ENCODE measurements at places on chromosomes 12 and 14. TPM values are rescaled to one million over a fixed set of nuclear protein-coding genes. Genes with fewer than 3 reads are reported as not detected.

Gene PDZRN4
- total RNA-seq, result 59.5 TPM

Gene NOS1
- total RNA-seq, result 4.4 TPM

Gene SERPINA10
- not detected for total RNA-seq

Gene ACSS3
- total RNA-seq, result 6.3 TPM

Gene EFS
- 24.1 TPM for total RNA-seq

Gene LTB4R2
- 2.2 TPM for total RNA-seq

Gene FAM181A
- 1.6 TPM for total RNA-seq

Gene RNASE1
- total RNA-seq, result 7.8 TPM

Gene GPR162
- 57.0 TPM for total RNA-seq

Gene MAP1LC3B2
- total RNA-seq, result 4.1 TPM

Gene NEUROD4
- total RNA-seq, result 4.4 TPM

Gene TRAF3
- total RNA-seq, result 25.7 TPM

Gene UBE2N
- 139 TPM for total RNA-seq

Gene PSMC1
- 52.9 TPM for total RNA-seq

Gene KRT3
- not detected for total RNA-seq

Gene CBLN3
- total RNA-seq, result not detected

Gene TMEM132D
- 7.5 TPM for total RNA-seq

Gene ARID4A
- 77.9 TPM for total RNA-seq

Gene C12orf42
- total RNA-seq, result 0.94 TPM

Gene KRT85
- not detected for total RNA-seq

Gene CLEC9A
- total RNA-seq, result not detected

Gene CMA1
- not detected for total RNA-seq

Gene SERPINA9
- not detected for total RNA-seq

Gene POTEM
- not detected for total RNA-seq

Gene SLC11A2
- 154 TPM for total RNA-seq

Gene PCNX1
- total RNA-seq, result 210 TPM

Gene LALBA
- total RNA-seq, result not detected

Gene TAC3
- total RNA-seq, result 0.94 TPM

Gene FGF23
- not detected for total RNA-seq

Gene SPIC
- not detected for total RNA-seq

Gene IPO8
- 58.2 TPM for total RNA-seq

Gene KSR2
- 2.5 TPM for total RNA-seq

Gene SPTB
- total RNA-seq, result 23.5 TPM

Gene PZP
- not detected for total RNA-seq

Gene MAP3K9
- total RNA-seq, result 26.3 TPM

Gene TXNDC16
- 46.3 TPM for total RNA-seq

Gene RPL10L
- total RNA-seq, result not detected

Gene CCDC38
- not detected for total RNA-seq

Gene FRMD6
- 14.4 TPM for total RNA-seq

Gene CD163
- total RNA-seq, result 0.94 TPM

Gene PPFIA2
- 338 TPM for total RNA-seq

Gene PPP1R36
- total RNA-seq, result not detected

Gene NR1H4
- total RNA-seq, result 0.31 TPM

Gene PRH2
- 2.8 TPM for total RNA-seq

Gene SLC25A21
- total RNA-seq, result 1.9 TPM

Gene GUCY2C
- not detected for total RNA-seq

Gene SMCO3
- not detected for total RNA-seq

Gene KCNK10
- 18.2 TPM for total RNA-seq

Gene TMEM229B
- 19.1 TPM for total RNA-seq

Gene HOXC11
- not detected for total RNA-seq

Gene NTS
- 12.2 TPM for total RNA-seq

Gene METTL17
- 47.0 TPM for total RNA-seq

Measured in parietal lobe (tissue), 2 donors.